ENCODE measurements at places on chromosomes 5 and 9.

- no peak for DNase-seq
These were observed 333.8 kb downstream of the DMRT2 start for GRCh38 chr9:1383899-1384455.

DNA sequence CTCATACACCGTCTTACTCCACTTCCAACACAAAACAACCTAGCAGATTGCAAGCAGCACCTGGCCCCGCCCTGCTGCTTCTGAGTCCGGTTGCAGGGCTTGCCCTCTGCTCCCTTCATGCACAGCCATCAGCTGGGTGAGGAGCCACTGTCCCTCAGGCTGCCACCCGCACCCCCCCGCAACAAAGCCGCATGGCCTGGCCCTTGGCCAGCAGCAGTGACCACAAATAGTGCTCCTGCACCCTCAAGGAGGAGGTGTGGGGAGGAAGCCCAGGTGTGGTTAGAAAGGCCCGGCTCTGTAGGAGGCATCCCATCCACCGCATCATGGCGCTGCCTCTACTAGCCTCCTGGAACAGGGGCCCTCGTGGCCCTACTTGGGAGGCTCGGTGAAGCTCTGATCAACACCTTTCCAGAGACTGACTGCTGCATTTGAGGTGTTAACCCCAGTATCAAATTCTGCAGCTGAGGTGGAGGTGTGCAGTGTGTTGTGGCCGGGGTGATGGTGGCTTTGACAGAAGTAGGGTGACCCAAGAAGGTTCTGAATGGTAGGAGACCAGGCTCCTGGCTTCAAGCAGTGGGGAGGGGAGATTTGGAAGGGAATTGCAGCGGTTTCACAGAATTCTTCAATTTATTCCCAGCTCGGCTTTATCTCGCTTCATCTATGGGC is 52.7 kb downstream of the WNK2 start:
- no peak for DNase-seq

DNA sequence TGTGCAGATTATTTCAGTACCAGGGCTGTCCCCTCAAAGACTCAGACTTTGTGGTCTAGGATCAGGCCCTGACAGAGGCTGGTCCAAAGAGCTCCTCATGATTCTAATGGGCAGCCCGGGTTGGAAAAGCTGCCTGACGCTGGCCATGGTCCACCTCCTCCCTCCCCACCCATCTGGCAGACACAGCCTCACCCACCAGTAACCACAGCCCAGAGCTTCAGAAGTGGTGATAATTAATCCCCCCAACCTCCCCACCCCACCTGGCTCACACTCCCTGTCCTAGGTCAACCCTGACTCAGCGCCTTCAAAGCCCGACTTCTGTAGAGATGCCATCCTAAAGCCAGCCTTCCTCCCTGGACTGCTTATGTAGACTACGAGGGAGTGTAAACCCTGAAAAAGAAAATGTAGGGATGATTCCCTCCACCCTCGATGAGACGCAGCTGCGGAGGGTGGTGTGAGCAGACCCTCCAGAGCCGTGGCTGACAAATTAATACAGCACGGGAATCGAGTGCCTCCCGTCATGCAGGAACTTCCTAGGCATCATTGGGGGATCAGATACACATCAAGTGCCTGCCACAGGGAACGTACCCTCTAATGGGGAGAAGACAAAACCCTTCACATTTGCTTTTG is 7.0 kb downstream of the UBE2QL1 start:
- no peak for DNase-seq

DNA sequence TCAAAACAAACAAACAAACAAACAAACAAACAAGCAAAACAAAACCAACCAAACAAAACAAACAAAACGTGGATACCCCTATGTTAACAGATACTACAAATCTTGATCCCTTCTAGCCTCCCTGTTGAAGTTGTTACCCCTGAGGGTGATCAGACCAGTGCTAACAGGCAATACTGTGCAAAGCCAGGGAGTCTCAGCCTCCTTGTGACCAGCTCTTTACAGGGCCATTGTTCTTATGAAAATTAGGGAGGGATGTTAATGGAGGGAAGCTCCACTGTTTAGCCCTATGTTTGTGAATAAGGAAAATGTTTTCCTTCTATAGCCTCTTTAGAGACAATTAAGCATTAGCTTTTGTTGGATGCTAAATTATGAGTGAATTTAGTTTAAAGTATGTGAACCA is 1072.1 kb upstream of the WWC1 start:
- no peak for DNase-seq

GRCh38 chr9:2262386-2263071 is 247.4 kb downstream of the SMARCA2 start:
- no peak for DNase-seq

- no peak for DNase-seq
These were observed 58.3 kb upstream of the KLF4 start for GRCh38 chr9:107547772-107548297.

- DNase-seq: no peak
These were observed at the start of gene NKD2 for GRCh38 chr5:1008451-1009358. Gene NKD2, plus strand, starts transcription at chr5:1008802. Its CDS starts 256 bp downstream, at chr5:1009058.

DNA sequence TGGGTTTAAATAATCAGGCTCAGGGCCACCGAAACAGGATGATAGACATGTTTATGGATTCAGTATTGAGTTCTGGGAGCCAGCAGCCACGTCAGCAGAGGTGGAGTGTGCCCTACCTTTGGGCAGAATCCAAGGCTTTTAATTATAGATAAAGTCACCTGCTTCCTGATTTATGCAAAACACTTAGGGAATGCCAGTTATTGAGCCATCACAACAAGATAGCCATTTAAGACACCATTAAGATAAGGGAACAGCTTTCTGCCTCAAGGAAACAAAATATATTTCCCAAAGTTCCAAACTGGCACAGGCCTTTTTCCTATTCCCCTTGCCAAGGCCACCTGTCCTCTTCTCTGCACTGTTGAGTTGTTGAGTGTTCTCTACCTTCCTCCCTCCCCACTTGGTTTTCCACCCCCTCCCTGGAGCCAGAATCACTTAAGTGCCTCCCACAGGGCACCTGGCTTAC is 2.4 kb downstream of the CCL28 start:
- DNase-seq: no peak

GRCh38 chr9:19184144-19184917 is 46.2 kb upstream of the DENND4C start:
- no peak for DNase-seq

GRCh38 chr9:108191065-108191464 is 664.7 kb downstream of the ACTL7B start:
- no peak for DNase-seq

- DNase-seq: no peak
These were observed 1.3 kb upstream of the KCNMB1 start for GRCh38 chr5:170390472-170390871.

DNA sequence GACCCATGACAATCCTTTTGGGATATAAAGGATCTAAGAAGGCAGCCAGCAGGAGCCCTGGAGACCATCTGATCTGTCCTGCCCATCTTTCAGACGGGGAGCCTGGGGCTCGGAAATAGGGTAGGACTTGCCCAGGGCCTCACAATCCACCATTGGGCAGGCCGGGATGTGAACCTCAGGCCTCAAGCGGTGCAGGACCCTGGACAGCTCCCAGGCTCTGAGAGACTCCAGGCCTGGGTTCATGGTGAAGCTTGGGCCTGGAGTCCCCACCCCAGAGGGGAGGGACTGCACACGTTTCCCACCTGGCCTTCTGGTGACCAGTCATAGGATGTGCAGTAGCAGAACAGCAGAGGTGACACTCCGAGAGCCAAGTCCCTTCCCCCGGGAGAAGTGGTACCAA is 36.6 kb upstream of the RAPGEF1 start:
- no peak for DNase-seq

GRCh38 chr5:143582869-143583268 is 179.4 kb upstream of the NR3C1 start:
- DNase-seq: no peak

GRCh38 chr5:122073864-122074263 is 4.2 kb downstream of the LOX start:
- DNase-seq: no peak

DNA sequence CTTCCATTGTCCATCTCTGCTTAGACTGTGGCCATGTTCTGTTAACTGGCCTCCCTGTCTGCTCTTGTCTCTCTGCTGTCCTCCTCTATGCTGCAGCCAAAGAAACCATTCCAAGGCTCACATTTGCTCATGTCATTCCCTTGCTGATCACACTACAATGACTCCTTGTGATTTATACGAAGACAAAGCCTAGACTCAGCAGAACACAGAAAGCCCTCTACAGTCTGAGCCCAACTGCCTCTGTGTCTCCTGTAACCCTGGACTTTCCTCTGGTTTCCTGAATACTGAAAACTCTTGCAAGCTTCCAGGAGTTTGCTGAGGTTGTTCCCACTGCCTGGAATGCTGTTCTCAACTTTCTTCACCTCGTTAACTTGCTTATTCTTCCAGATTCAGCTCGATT is 191.8 kb downstream of the TMEM38B start:
- no peak for DNase-seq

GRCh38 chr5:55410845-55411244 is 103.1 kb downstream of the MTREX start:
- DNase-seq: no peak

DNA sequence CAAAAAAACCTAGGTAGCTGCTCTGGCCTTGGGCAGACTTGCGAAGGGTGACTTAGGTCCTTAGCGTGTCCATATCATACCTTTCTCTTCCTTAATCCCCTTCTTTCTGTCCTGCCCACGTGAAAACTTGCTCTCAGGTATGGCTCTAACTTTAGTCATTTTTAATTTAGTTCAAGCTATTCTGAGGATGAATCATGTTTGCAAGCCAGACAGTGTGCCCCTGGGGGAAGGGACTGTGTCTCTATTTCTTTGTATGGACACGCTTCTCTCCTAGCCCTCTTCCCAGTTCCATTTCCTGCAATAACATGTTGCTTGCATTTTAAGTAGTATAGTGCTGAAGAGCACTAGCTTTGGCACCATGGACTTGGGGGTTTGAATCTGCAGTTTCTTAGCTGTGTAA is 120.6 kb downstream of the PTTG1 start:
- DNase-seq: no peak

DNA sequence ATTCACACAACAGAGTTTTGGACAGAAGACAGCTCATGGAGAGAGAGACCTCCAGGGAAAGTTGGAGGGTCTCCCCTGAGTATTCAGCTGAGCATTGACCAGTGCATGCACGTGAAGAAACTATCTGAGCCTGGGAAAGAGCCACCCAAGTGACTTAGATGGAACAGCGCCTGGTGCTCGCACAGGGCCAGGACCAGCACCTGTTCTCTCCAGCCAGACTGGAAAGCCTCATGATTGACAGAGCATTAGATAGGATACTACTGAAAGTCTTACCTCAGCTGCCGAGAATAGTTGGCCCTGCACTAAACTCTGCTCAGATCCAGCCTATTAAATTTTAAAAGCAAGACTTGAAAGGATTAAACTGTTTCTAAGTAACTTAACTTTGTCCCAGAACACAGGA is 28.3 kb upstream of the NEURL1B start:
- no peak for DNase-seq

DNA sequence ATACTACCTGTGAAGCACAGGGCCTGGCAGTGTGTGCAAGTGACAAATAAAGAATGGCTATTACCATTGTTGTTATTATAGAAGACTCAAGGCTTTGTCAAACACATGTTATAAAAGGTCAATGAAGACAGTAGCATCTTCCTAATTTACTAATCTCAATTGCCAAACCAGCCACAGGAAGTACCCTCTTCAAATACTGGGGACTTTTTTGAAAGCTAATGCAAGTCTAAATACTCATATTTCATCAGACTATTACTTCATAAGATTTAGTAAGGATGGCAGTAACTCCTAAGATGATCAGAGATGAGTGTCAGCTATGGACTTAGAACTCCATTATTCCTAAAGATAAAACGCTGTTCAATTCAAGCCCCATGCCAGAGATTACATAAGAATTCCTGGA is 43.0 kb downstream of the GNAQ start:
- no peak for DNase-seq

- DNase-seq: no peak
These were observed 4.6 kb downstream of the SLC6A18 start for GRCh38 chr5:1229822-1230221.

- DNase-seq: no peak
These were observed 160.6 kb downstream of the MARCHF11 start for GRCh38 chr5:16018970-16019369.

DNA sequence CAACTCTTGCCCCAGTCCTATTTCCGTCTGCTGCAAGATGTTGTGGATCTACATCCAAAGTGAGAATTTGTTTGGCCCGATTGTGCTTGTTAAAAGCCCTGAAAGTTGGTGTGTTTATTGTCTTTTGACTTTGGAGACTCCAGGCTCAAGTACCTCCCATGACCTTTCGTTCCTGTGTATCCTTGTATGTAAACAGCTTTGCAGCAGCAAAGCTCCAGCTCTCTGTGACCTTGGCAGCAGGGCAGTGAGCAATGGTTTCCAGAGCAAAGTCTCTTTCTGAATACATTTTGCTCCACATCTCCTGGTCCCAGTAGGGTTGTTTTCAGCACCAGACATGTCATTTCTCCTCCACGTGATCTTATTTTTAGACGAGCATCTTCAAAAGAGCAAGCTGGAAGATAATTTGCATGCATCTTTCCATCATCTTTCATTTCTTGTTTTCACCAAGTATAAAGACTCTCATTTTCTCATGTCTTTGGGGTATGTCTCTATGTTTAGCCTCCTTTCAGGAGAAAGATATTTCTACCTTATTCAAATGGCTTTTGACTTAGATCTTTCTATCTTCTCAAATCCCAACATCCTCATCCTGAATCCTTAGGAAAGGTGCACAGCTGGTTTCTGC is 68.1 kb upstream of the ERCC6L2 start:
- no peak for DNase-seq

DNA sequence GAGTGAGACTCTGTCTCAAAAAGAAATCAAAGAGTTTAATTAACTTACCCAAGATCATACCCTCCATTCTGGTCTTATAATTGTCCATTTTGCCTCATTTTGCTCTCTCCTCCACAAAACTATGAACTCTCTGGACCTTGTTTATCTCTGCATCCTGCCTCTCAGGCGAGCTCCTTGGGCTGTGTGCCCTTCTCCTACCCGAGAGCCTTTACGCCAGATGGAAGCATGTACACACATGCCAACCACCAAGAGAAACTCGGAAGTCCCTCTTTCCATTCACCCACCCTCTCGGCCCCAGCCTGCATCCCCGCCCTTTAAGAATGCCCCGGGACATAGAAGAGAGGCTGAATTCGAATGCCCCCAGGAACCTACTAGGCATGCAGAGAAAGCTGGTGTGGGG is 25.9 kb downstream of the CPLX2 start:
- no peak for DNase-seq

- no peak for DNase-seq
These were observed 54.1 kb downstream of the ARHGEF37 start for GRCh38 chr5:149635394-149635793.

GRCh38 chr5:75148051-75148450 is 88.6 kb downstream of the ANKRD31 start:
- no peak for DNase-seq

Measured in cortex of kidney (tissue), 1 donor.